ENCODE measurements at places on chromosomes 4 and X.

- DNase-seq: no peak
Observed at GRCh38 chr4:80926446-80926845, 104.1 kb upstream of the BMP3 start.

DNA sequence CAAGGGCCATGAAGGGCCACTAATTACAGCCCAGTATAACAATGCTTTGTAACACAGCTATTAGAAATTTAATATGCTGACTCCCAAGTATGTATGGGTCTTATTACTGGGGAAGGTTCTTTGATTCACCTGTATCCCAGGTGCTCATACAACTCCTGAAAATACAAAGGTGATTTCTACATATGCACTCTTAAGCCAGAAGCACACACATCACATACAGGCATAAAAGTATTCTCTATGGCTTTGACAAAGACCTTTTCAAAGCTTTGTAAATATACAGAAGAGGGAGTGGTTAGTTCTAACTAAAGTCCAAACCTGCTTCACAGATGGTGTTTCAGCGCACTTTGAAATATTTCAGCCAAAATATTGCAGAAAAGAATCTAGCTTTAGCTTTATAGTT is 191.5 kb downstream of the SNCA start:
- no peak for DNase-seq

DNA sequence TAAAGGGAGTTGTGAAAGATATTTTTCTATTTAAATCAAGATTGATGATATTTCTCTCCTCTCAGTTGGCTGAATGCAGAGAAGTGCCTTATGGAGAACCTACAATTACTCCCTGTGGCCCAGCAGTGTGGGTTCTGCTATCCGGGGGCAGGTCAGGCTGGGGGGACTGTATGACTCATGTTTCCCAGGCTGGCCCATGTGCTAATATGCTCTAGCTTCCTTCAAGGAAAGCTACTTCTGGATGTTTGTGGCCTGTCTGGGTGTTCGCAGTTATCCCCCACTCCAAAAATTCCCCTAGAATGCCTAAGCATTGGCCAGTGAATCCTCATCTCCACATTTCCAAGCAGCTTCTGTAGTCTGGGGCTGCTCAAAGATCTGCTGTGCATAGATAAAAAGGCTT is 58.9 kb upstream of the SPP1 start:
- DNase-seq: no peak

GRCh38 chr4:8114456-8115202 is 44.0 kb downstream of the ABLIM2 start:
- DNase-seq: no peak

- DNase-seq: no peak
Observed at GRCh38 chr4:100348473-100348872, 158.2 kb upstream of the DDIT4L start.

DNA sequence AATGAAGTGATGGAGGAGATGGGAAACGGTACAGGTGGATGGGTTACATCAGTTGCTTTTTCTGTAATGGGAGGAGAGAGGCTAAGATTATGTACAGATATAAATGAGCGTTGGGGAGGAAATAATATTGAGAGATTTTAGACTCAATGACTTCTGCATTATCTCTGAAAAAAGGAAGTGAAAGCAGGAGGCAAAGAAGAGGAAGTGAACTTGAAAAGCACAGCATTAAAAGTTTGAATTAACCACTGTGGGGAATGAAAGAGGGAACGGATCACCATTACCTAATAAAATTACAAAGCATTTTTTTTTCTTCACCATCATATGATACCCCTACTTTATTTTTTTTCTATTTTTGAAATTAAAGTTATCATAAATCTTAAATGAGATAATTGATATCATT is 1025.5 kb downstream of the RPA4 start:
- no peak for DNase-seq

GRCh38 chr4:2689825-2690700 is 66.1 kb downstream of the TNIP2 start:
- DNase-seq: no peak

All from GOT3 (cell line).